CD4-positive, alpha-beta T cell treated with Interleukin-17A for 4 hours (primary cell): ENCODE measurements at places on chromosomes 7 and 10.
A peak's percentile ranks its signal among the peaks of the same experiment; 100 is the strongest.

- DNase-seq: no peak
These were observed 240.0 kb upstream of the AUTS2 start for GRCh38 chr7:69358163-69358821.

GRCh38 chr10:106609470-106610266 lies 554.8 kb downstream of the SORCS1 start:
- no peak for DNase-seq

- DNase-seq: no peak
These were observed 94.6 kb upstream of the FAM180A start for GRCh38 chr7:135843214-135843613.

GRCh38 chr10:84424731-84425167 lies 96.4 kb downstream of the CCSER2 start:
- peak; percentile 34 for DNase-seq

DNA sequence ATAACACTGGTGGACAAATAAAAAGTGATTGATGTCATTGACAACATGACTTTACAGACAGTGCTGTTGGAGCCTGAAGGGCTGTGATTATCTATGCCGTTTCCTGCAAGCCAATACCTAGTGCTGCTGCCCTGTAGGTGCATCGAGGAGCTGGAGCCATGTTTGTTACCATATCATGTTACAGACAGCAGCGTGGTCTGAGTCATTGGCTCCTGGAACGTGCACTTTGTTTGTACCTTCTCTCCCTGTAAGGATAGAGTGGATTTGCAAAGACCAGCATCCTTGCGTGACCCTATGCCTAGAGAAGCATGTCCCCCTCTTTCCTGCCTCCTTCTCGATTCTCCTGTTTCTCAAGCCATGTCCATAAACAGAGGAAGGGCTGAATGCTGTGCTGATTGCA lies 597.2 kb downstream of the TYW1 start:
- DNase-seq: no peak

- no peak for DNase-seq
These were observed 265.9 kb upstream of the NRP1 start for GRCh38 chr10:33600381-33600780.

- no peak for DNase-seq
These were observed 29.5 kb downstream of the WASL start for GRCh38 chr7:123719197-123719721.

DNA sequence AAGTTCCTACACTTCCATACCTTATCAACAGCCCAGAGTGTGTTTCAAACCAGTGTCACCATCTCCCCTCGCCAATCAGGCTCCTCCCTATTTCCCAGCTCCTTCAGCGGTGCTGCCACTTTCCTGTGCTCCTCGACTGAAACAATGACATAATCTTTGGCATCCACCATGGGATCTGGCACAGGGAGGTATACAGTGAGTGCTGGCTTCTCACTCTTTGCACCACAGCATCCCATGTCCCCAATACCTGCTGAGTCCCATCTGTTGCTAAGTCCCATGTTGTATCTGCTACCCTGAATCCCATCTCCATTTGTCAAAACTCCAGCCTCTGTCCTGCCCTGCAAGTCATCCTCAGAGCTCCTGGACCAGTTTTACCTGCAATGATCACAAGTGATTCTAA lies 15.4 kb downstream of the PAXIP1 start:
- DNase-seq: no peak

- DNase-seq: no peak
These were observed 229.5 kb downstream of the PTPRN2 start for GRCh38 chr7:158357898-158358821.

DNA sequence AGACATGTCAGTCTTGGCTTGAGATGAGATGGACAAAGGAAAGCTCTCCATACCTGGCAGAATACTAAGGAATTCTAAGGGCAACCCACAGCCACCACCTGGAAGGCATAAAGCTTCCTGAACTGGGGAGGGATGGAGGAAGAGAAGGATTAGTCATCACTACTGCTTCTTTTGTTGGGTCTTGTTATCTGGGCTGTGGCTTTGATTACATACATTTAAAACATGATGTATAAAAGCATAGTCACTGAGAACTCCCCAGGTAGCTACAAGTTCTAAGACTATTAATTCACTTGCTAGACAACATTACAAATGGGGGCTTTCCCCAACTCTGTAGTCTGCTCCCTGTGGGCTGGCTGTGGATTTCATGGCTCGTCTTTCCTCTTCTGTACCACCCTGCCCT lies 58.2 kb downstream of the RBM33 start:
- DNase-seq: no peak

- no peak for DNase-seq
These were observed 47.4 kb downstream of the LMBR1 start for GRCh38 chr7:156845379-156846101.

GRCh38 chr10:79929409-79929904 lies 19.4 kb downstream of the SFTPD start:
- peak; percentile 79 for DNase-seq

DNA sequence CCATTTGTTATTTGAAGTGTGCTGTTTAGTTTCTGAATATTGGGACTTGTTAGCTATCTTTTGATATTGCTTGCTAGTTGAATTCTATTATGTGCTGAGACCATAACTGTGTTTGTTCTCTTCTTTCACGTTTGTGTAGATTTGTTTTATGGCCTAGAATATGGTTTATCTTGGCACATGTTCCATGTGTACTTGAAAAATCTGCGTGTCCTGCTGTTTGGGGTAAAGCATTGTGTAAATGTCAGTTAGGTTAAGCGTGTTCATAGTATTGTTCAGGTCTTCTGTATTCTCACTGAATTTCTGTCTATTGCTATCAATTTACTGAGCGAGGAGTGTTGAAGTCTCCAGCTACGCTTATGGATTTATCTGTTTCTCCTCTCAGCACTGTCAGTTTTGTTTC lies 19.4 kb downstream of the MMP21 start:
- DNase-seq: no peak

- no peak for DNase-seq
These were observed 538.7 kb upstream of the MGMT start for GRCh38 chr10:128928231-128928836.

- DNase-seq: no peak
These were observed 514.7 kb downstream of the GRID1 start for GRCh38 chr10:85851934-85852333.

GRCh38 chr7:155734445-155734809 lies 77.8 kb downstream of the SHH start:
- DNase-seq: no peak

- DNase-seq: no peak
These were observed 29.0 kb downstream of the PRPF18 start for GRCh38 chr10:13615650-13616300.

GRCh38 chr10:99598781-99599509 lies 21.3 kb downstream of the SLC25A28 start:
- DNase-seq: no peak

GRCh38 chr7:44079331-44080021 lies 2.9 kb downstream of the POLM start:
- no peak for DNase-seq

- no peak for DNase-seq
These were observed 120.3 kb upstream of the CELF2 start for GRCh38 chr10:10897400-10897799.

DNA sequence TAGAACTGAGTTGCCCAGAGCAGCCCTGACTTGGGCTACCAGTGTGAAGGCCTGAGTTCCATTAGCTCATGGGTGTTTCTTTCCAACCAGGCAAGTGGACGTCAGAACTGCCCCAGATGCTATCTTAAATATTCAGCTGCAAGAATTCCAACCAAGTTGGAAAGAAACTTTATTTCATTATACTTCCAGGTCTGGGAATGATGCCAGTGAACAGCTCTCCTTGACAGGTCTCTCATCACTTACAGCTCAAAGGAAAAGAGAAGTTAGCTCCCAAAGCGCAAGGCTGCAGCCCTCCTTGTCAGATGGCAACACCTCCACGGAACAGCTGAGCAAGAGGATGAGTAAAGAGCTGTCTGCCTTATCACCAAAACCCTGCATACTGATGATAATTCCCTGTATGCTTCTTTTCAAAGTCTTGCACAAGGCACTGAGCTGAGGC lies 255.5 kb upstream of the AOAH start:
- no peak for DNase-seq
